ENCODE measurements at places on chromosomes 11 and 22. TPM values are rescaled to one million over a fixed set of nuclear protein-coding genes. Genes with fewer than 3 reads are reported as not detected.

The SUSD2 gene
- polyA plus RNA-seq: 8.3 TPM

The MS4A3 gene
- polyA plus RNA-seq: 0.08 TPM

DNA sequence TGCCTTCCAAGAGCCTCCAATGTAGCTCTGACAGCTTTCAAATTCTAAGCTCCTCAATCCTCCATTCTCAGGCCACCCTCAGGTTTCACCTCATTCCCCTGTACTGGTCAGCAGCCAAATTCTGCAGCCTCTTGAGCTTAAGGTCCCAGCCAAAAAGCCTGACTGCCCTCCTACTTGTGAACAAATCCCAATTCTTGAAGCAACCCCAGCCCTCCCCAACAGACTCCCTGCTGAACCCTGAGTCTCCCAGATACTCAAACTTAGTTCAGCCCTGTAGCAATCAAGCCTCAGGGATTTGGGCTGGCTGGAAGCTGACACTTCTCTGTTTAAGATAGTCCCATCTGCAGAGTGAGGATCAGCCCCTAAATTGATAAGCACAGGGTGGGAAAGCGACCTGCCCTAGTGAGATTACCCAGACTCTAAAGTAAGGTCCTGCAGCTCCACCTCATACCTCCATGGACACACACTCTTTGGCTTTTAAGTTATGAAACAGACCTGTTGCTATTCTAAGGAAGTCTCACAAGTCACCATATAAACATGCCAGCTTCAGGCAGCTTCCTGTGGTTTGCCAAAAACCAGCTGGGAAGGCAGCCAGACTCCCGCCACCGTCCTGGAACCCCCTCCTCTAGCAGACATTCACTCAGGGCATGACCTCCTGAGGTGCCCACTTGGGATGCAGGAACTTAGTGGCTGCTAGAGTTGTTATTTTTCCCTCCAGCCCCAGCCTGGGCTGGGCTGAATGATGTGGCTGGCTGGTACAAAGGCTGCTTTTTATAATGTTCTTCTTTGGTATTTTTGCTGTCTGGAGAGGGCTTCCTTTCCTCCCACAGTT is 82.5 kb upstream of the PICALM start:
- no peak for DNase-seq

GRCh38 chr11:69388661-69389060 is 92.8 kb upstream of the LINC01488 start:
- DNase-seq: no peak

DNA sequence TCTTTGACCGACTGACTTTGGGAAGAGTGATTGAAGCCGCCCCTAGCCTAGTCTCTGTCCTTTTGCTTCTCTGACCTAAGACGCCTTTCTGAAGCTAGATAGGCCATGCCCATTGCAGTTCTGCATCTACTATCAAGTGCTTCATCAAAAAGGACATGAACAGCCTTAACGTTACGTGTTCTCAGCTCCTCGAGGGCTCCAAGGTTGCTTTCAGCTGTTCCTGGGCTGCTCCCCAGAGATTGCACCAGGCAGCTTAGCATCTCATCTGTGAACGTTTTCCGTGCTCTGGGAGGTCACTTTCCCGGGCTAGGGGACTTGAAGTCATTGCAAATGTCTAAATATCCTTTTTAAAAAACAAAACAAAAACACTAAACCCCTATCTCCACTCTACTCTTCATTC is 13.9 kb downstream of the MICAL2 start:
- no peak for DNase-seq

DNA sequence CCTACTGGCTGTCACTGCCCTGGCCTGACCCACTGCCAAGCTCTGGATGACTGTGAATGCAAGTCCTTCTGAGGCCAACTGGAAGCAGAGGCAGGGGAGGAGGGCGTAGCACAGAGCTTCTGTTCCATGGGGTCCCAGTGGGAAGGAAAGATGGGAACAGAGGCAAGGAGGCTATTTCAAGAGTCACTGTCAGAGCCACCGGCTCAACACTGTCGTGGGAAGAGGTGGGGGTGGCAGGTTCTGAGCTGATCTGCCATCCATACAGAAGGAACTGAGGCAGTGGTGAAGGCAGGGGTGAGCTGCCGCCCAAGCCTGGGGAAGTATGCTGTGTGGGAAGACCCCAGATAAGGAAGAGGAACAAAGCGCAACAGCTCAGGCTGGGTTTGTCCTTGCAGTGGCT is 54.7 kb downstream of the SGSM3 start:
- DNase-seq: no peak

DNA sequence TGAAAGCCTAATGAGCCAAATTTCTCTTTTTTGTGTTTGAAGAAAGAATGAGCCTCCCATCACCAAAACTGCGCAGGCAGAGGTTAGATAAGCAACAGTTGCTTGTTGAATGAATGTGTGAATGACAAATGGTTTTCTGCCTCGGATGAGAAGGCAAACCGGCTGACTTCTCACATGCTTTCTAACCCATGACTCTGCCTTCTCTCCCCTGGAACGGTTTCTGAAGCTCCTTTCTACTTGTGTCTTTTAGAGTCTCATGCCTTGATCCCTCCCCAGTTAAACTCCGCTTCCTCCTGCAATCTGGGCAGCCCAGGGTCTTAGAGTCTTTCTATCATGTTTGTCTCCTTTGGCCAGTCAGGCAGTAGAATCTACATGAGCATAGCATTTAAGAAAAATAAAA is 342.1 kb upstream of the NCAM1 start:
- no peak for DNase-seq

The SMTNL1 gene
- polyA plus RNA-seq: not detected

DNA sequence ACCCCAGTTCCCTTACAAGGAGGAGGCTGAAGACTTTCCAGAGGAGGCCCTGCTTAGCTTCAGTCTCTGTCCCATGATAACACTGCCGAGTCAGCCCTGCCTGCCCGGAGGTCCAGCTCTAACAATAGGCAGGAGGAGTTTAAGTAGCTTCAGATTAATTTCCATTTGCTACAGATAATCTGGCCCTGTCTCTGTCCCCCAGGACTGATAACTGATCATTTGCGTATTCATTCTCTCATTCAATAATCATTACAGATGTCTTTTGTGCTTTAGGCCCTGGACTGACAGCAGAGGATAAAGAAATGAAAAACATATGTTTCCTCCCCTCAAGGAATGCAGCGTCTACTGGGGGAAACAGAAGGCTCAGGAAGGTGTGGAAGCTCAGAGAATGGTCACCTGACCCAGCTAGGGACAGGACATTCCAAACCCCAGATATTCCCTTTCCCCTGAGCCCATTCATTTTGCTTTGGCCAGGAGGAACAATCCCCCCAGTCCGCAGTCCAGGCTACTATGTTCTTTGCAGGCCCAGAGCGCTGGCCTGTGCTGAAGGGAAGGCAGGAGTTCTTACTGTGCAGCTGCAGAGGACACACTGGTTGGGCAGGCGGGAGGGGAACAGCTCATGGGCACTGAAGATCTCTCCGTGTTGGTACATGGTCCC is 20.8 kb downstream of the CHRDL2 start:
- DNase-seq: no peak
